Stimulated activated naive B cell treated with anti-CD40 and anti-IgM and Interleukin-4, amounts not matched to agents 10 μg/mL and 1 μg/mL and 100 μg/mL, for 72 hours (primary cell): ENCODE measurements at places on chromosomes 6 and 20.
A peak's percentile ranks its signal among the peaks of the same experiment; 100 is the strongest.

DNA sequence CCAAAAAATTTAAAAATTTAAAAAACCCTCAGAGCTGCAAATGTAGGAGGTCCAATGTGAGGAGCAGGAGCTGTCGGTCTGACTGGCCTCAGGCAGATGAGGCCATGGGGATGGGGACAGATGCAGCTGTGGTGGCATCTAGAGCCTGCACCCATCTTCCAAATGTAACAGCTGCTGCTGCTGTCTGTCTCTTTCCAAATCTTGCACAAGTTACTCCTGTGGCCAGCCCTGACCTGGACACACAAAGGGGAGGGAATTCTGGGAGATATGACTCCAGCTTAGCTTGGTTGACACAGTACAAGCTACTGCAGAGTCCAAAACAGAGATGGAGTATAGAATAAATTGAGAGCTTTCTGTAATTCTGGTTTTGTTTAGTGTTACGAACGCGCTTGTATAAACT is 115.2 kb downstream of the PRND start:
- no peak for DNase-seq

- DNase-seq, result peak; percentile 59
These were observed at the start of gene AIG1 for GRCh38 chr6:143060806-143061596. TSS of gene AIG1 (plus strand) at chr6:143060889. CDS start at chr6:143060926, 37 bp downstream.

DNA sequence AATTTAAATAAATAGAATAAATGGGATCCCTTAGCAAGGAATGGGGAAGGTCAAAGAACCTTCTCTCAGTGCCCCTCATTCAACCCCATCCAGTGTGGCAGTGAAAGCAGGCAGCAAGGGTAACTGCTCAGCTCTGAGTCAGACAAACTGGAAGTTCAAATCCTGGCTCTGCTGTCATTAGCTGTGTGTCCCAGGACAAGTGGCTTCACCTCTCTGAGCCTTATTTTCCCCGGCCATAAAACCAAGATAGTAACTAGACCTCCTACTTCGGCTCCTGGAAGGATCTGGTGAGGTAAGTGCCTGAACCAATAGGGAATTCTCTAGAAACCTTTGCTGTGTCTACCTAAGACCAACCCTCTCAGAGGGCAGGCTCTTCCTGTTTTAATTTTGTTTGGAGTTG is 4.1 kb downstream of the GHRH start:
- no peak for DNase-seq

GRCh38 chr6:19998541-19998940 is 161.4 kb downstream of the ID4 start:
- DNase-seq, result no peak

GRCh38 chr20:40583636-40584035 is 105.4 kb downstream of the MAFB start:
- no peak for DNase-seq

GRCh38 chr6:109292420-109292819 is 89.8 kb downstream of the CD164 start:
- DNase-seq, result no peak

DNA sequence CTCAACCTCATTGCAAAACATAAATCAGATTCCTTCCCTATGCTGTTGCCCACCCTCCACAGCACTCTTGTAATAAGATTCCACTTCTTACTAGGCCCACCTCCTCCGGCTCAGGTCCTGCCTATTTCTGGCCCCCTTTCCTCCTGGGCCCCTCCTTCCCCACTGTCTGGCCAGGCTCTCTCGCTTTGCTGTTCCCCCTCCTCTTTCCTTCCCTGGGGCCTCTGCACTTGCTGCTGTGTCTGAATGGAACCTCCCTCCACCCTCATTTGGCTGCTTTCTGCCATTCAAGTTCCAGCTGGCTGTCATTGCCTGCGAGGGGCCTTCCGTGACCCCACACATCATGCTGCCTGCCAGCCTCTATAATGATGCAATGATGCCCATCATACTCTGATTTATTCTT is 38.9 kb downstream of the ARHGAP40 start:
- no peak for DNase-seq

DNA sequence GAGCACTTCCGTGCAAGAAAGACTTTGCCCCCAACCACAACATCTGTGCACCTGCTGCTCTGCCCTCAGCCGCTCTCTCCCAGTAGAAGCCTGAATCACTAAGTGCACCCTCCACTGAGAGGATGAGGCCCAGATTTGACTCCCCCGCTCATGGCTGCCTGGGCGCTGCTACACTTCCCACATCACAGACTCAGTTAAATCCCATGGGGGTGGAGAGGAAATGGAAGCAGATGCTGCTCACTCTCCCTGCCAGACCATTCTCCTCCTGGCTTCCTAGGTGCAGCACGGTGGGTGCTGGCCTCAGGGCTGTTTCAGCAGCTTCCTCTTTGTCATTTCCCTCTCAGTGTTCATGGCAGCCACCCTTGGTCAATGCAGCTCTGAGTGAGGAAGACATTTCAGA is 4.8 kb downstream of the CST5 start:
- no peak for DNase-seq

DNA sequence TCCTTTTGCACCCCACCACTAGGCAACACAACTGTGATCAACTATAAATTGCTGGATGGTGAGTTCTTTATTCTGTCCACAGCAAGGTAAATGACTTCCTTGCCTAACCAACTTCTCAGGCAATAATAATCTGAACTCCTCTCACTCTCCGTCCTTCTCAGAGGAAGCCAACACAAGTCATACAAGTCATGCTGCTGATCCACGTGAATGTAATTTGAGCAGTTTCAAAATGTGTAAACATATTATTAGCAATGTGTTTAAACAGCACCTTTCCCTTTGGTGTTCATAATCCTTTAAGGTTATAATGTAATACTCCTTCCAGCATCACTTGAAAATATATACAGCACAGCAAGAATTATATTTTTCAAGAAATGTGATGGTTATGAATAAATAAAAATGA is 127.9 kb downstream of the QRSL1 start:
- no peak for DNase-seq

- no peak for DNase-seq
These were observed 42.6 kb upstream of the SCML4 start for GRCh38 chr6:107866606-107867301.

DNA sequence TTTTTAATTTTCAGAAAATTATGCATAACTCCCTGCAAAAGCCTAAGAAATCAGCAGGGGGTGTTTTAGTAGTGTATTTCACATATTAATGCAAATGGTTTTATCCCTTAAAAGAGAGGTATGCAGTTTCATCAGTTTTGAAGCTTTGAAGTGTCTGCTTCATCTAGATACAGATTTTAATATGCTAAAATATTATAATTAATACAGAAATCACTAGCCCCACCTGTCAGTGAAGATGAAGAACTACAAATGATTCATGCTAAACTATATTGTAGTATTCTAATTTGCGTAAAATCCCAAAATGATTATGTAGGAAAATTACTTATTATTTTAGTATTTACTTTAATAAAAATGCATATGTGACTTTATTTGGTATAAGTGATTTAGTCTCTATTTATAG is 2.9 kb upstream of the TFB1M start:
- no peak for DNase-seq

DNA sequence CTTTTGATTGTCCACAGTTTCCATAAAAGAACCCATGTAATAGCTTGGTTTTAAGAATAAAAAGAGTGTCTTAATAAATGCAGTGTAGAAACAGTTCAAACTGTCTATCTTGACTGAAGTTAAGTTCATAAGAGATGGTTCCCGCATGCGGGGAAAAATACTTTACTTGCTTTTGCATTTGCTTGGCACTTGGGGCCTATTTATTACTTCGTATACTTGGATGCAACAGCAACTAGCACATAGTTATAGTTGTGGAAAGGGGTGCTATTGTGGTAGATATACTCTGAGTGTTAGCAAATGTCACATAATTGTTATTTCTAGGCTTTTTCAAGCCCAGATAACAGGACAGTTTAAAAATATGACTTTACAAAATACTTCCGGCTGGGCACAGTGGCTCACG is 97.7 kb upstream of the HMGCLL1 start:
- DNase-seq, result no peak

DNA sequence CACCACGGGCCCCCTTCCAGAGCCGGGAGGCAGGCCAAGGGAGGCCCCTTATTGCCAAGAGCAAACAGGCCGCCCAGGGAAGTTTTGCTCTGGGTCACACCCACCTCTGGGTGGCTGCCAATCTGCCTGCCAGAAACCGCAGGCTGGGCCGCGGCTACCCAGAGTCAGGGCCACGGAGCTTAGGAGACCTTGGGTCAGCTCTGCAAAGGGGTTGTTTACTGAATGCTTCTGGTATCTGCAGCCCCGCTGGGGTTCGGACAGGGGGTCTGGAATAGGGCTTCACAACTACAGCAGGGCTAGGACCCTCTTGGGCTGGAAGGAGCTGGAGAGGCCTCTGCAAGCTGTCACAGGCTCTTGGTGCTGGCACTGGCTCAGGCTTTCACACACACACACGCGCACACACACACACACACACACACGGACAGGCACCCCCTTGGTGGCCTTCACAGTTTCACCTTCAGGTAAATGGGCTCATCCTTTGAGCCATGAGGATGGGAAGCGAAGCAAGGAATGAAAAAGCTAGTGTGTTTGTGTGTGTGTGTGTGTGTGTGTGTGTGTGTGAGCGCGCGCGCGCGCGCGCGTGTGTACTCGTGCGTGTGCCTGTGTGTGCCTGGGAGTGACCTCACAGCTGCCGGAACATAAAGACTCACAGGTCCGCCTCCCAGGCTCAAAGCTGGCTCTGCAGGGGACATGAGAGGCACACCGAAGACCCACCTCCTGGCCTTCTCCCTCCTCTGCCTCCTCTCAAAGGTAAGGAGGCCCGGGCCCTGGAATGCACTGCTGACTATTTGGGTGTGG is at the start of gene CCN5:
TSS of gene CCN5 (plus strand) at position 669 of the 798 bp plus-strand sequence. CDS start at position 691, 22 bp downstream.
- no peak for DNase-seq

DNA sequence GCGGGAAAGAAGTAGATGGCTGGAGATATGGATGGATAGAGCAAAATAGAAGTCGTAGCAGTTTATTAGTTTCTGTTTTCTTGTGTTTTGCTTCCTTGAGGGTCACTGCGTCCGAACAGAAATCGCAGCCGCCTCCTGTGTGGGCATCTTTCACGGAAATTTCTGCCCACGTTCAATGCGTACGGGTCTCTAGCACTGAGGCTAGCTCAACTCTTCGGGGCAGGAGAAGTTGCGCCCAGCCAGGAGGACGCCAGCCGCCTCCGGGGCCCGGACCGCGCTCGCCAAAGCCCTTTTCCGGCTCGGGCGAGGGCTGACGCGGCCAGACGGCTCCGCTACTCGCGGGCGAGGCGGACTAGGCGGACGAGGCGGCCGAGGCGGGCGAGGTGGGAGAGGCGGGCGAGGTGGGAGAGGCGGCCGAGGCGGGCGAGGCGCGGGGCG is 814 bp downstream of the TFAP2B start:
- no peak for DNase-seq

GRCh38 chr20:51318058-51318949 is 224.2 kb downstream of the NFATC2 start:
- peak; percentile 20 for DNase-seq

DNA sequence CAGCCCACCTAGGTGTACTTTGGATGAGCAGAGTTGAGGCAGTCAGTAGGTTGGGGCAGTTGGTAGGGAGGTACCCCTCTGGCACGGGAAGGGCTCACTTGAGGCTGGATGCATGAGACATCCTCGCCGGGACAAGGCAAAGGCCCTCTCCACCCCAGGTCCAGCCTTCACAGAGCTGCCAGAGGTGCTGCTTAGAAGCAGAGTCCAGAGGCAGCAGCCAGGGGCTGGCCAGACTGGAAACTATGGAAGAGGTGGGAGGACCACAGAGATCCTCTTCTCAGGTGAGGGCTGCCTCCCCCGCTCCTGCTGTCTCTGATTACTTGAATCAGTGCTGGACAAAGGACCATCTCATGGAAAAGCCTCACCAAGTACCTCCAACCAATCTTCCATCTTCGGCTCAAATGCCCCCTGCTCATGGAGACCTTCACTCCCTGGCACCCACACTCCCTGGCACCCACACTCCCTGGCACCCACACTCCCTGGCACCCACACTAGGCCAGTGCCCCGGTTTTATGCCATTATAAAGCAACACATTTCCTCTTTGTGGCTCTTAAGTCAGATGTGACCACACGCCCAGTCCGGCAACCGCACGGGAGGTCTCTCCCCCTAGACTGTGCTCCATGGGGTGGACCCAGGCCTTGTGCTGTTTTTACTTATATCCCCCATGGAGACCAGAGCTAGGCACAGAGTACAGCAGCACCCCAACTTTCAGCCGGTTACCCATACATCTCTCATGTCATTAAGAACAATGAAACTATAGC is 100.1 kb downstream of the YTHDF1 start:
- no peak for DNase-seq

DNA sequence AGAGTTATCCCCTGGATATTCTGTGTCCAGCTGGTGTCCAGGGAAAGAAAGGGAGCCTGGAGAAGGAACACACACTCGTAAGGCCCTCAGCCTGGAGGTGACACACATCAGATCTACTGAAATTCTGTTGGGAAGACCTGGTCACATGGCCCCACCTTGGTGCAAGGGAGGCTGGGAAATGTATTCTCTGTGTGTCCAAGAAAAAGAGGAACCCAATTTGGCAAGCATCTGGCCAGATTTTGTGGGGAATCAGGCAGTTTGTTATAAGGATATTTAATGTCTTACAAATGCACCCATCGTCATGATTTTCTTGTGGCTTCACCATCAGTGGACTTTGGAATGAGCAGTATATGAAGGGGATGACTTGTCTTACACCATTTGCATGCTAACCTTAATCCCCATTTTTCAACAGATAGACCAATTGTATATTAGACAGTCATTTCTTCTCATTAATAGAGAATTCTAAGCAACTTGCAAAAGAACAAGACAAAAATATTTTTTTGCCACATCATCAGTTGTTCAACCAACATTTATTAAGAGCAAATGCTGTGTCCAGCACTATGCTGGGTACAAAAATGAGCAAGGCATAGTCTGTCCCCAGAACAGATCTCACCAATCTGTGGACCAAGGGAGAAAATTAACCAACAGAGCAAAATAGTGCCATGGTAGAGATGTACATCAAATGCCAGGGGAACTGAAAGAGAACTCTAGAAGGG is 59.7 kb downstream of the ISM1 start:
- DNase-seq, result no peak

DNA sequence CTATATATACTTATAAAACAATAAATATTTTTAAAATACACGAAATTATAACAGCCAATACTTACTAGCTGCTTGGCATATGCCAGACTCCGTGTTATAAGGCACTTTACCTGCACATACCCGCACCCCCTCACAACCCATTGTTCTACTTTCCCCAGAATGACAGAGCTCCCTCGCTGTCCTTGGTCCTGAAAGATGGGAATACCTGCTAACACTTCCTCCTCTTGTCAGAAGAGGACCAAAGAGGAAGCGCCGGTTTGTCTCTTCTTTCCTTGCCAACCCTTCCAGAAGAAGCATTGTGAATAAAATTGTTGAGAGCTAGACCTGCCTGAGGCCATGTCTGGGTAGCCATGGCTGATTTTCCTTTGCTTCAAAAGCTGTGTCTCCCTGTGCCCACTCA is 149.3 kb downstream of the PTPRT start:
- DNase-seq, result no peak

- DNase-seq, result no peak
These were observed 135.7 kb upstream of the SAMD5 start for GRCh38 chr6:147372806-147373205.

DNA sequence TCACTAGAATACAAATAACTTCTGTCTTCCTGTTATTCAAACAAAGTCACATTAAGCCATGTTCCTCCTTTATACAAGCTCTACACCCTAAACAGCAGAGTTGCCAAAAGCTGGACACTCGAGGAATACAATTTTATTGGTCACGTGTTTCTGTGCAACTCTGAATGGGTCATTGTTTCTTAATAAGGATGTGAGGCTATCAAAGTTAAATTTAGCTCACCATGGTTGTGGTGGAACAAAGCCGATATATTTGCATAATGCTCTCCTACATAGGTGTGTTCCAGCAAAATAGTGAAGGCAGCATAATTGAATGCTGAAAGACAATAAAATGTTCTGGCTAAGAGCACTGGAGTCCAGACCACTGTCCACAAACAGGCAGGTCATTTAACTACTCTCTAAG is 36.9 kb upstream of the CD2AP start:
- no peak for DNase-seq

GRCh38 chr6:62298745-62299392 is 12.8 kb upstream of the KHDRBS2 start:
- DNase-seq, result no peak
